ENCODE measurements at places on chromosomes 7 and 10.
A peak's percentile ranks its signal among the peaks of the same experiment; 100 is the strongest.

DNA sequence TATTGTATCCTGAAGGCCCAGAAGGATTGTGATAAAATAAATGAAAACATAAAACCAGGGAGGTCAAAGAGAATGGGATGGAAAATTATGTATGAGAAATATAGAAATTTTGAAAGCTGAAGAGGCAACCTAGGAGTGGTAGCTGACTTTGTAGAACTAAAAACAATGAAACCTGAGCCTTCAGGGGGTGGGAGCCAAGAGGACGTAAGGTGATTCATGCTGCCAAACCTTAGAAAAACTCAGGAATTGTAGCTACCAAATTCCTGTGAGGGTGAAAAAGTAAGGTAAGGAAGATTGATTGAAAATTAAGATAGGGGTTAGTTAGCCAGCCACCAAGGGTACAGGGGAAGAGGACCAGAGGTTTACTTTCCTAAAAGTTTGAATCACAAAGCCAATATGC lies 213.2 kb downstream of the KCND2 start:
- DNase-seq = no peak

DNA sequence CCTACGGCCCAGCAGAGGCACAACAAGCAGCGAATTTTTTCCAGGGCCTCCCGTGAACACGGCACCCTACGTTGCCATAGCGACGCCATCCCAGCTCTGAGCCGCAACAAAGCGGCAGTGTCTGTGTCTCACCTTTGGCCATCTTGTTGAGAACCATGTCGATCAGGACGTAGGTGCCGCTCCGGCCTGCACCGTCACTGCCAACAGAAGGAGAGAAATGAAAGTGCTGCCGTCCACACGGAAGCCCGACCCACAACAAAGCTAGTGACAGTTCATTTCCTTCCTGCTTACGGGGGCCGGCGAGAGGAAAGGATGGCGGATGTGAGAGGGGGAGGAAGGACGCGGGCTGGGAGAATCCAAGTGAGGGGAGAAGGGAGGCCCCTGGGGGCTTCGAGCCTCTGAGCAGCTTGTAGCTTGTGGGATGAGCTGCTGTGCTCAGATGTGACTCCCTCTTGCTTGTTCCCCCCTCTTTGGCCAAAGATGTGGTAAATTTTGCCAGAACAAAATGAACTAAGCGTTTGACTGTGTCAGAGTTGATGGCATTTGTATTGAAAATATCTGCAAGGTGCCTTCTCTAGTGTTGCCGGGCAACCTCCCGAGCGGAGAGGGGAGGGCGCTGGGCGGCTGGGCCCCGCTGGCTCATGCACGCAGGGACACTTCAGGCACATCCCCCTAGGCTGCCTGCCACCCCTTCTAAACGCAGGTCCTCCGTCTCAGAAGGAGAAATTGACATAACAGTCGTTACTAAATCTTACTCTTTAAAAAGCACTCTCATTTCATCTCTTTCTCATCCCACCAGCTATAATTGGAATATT lies 232.2 kb downstream of the DNAJB6 start:
- DNase-seq = peak; percentile 34

- no peak for DNase-seq
Measured at GRCh38 chr7:115789901-115790300, 240.7 kb downstream of the TFEC start.

DNA sequence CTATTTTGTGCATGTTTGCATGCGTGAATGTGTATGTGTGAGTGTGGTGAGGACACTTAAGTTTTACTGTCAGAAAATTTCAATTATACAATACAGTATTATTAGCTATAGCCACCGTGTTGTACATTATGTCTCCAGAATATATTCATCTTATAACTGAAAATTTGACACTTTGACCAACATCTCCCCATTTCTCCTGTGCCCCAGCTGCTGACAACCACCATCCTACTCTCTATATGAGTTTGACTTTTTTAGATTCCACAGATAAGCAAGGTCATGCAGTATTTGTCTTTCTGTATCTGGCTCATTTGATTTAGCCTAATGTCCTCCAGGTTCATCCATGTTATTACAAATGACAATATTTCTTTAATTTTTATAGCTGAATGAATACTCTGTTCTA lies 195.0 kb downstream of the GPR37 start:
- no peak for DNase-seq

DNA sequence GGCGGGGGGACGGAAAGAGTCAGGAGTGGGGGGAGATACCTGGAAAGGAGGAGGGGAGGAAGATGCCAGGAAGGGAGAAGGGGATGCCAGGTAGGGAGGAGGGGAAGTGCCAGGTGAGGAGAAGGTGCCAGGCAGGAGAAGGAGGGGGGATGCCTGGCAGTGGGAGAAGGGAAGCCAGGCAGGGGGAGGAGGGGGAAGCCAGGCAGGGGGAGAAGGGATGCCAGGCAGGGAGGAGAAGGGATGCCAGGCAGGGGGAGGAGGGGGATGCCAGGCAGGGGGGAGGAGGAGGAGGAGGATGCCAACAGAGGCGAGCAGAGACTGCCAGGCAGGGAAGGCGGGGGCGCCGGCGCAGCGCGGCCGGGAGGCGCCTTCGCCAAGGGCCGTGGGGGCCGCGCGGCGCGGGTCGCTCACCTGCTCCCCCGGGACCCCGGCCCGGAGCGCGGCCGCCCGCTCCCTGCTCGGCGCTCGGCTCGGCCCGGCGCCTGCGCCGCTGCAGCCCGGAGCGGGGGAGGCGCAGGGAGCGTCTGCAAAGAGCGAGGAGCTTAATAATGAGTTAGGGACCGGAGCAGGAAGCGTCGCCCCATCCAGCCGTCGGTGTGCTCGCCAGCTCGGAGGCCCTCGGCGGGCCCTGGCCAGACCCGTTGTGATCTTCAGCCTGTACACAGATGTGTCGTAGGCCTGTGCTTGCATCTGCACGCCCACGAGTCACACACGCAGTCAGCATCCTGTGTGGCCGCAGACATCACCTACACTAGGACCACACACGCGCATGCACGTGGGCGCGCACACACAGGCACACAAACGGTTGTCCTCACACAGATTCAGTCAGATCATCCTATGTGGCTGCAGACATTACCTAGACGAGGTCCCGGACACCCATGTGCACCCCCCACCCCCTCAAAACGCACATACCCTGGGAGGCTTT lies 28.4 kb upstream of the SMARCD3 start:
- peak; percentile 23 for DNase-seq

- no peak for DNase-seq
Measured at GRCh38 chr7:87225696-87226095, 6.2 kb upstream of the TMEM243 start.

- DNase-seq = no peak
Measured at GRCh38 chr7:26930845-26931244, 66.5 kb upstream of the SKAP2 start.

DNA sequence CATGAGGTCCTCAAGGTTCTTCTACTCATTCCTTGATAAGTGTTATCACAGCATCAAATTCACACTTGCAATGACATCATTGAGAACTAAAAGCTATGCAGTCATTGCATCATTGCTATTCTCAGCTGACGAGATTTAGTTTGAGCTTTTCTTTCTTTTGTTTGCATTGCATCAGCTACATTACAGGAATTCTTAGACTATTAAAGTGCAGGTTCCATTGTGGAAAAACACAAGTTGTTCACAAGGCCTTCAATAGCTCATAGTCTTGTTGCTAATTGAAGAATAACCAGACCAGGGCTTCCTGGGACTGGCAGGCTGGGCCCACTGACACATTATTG lies 139.3 kb downstream of the CXCL12 start:
- DNase-seq = no peak

- DNase-seq = no peak
Measured at GRCh38 chr7:117766913-117767312, 106.3 kb downstream of the CTTNBP2 start.

DNA sequence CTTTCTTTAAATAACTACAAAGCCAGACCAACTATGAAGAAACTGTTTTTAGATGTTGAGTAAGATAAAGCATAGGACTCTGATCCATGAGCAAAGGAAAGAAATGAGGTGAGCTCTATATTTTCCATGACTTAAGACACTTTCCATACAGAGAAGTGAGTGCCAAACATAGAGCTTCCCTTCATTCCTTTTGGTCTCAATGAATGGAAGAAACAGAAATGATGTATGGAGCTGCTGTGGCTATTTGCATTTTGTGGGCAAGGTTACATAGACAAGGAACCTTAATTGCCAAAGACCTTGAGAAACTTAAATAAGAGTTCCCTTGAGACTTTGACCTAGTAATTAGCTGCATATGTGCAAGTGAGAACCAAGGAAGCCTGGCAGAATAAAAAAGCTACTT lies 1152.2 kb downstream of the XPNPEP1 start:
- DNase-seq = no peak

- no peak for DNase-seq
Measured at GRCh38 chr10:71270301-71271220, 48.5 kb upstream of the SLC29A3 start.

GRCh38 chr7:121072826-121073225 lies 84.3 kb downstream of the CPED1 start:
- DNase-seq = no peak

GRCh38 chr10:3886191-3886590 lies 101.2 kb upstream of the KLF6 start:
- DNase-seq = no peak

Measured in central memory CD8-positive, alpha-beta T cell (primary cell).